ENCODE measurements at places on chromosomes 2 and 18.

- DNase-seq, result no peak
These were observed 12.0 kb downstream of the MRPL35 start for GRCh38 chr2:86211033-86211795.

GRCh38 chr2:42128721-42129486 lies 40.2 kb upstream of the EML4 start:
- DNase-seq, result peak; percentile 47

DNA sequence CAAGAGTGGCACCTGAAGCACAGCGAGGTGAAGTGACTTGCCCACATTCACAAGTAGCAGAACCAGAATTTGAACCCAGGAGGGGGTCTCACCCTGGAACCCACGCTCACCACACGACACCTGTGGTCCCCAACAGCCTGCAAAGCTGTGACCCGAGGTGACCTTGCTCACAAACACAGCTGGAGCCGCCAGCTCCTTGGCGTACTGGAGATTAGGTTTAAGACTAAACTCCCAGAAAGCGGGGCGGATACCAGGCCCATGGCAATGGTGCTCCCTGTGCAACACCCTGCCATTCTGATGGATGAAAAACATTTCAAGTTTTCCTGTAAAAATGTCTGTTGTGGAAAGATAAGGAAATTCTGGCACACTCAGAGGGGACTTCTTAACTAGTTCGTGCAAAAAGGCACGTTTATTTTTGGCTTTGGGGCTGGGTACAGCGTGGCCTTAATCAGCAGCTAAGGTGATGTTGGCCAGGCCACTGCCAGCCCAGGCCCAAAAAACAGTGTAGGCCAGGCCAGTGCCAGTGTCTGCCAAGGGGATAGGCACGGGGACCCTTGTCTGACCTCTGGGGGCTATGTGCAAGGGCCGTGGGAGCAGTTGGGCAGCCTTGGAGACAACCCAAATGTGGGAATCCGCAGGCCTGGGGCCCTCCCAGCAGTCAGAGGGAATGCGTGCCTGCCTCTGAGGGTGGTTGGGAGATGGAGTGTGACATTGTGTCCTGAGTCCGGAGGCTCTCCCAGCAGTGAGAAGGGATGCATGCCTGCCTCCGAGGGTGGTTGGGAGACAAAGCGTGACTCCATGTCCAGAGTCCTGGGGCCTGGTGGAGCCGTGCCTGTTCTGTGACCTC lies 185.0 kb upstream of the HS6ST1 start:
- DNase-seq, result no peak

GRCh38 chr2:215479536-215480240 lies 43.8 kb upstream of the FN1 start:
- peak; percentile 66 for DNase-seq

GRCh38 chr18:67144329-67144728 lies 372.2 kb downstream of the DSEL start:
- DNase-seq, result no peak

DNA sequence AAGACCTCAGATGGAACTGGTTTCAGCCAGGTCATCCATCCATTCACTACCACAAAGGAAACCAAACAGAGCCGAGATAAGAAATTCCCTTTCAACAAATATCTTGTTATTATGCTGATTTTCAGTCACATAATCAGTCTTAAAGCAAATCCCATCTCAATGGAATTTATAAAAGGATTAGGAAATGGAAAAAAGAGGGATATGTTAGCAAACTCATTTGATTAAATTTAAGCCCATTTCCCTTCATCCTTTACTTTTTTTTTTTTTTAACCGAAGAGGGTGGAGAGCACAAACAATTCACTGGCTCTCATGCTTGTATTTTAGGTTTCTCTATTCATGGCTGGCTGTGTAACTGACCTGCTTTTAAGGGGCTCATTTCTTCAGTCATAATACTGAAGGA lies 109.0 kb upstream of the GATA6 start:
- no peak for DNase-seq

- DNase-seq, result no peak
These were observed 526.9 kb downstream of the TMEM182 start for GRCh38 chr2:103288696-103289095.

DNA sequence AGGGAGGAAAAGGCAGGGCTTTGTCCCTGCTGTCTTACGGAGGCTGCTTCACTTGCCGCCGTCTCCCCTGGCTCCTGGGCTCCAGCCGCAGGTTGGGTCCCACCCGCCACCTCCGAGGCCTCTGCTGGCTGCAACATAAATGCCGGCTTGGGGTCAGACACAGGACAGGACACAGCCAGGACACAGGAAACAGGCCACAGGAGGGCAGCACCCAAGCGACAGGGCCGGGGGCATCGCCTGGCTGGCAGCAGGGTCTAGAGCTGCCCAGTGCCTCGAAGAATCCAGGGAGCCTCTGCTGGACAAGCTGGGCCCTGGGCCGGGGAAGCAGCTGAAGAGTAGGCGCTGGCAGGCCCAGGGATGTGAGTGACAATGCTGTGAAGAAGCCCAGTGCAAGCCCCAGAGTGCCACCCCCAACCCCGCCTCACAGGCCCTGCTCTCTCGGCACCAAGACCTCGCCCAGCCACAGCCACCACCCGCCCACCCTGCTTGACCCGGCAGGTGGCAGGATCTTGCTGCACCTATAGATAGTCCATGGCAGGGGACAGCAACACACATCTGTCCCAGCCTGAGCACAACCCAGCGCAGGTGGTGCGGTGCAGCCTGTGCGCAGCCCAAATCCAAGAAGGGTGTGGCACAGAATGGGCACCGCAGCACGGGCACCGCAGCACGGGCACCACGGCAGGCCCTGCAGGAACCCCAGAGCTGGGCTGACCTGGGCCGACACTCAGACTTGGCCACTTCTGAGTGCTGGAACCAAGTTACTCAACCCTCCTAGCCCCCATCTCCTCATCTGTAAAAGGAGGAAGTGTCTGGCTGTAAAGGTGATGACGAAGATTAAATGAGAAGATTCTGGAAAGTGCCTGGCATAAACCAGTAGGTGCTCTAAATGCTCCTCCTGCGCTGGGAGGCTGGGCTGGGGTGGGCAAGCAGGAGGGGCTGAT lies 55.6 kb downstream of the BIN1 start:
- DNase-seq, result no peak

- no peak for DNase-seq
These were observed 160.6 kb upstream of the SMAD7 start for GRCh38 chr18:49111191-49111988.

DNA sequence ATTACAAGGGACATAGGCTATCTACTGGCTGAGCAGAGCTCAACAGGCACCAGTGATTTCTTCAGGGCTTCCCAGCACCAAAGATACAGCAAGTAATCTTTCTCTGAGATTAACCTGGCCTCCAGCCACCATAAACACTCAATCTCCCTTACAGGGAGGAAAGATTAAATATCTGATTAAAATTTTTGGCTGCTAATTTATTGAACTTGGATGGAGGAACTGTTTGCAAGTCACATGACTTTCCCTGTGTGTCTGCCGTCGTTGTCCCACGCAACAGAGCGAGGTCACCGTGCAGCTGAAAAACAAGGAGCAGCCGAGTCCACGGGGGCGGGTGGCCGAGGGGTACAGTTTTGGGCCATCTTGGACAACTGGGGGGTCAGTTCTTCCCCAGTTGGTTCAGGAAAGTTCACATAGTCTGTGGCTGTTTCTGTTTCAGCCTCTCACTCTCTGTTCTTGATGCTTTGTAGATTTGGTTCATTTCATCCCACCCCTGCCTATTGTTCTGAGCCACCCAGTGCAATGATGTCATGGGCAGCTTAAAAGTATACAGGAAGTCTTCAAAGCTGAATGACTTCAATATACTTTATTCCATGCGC lies 186.8 kb upstream of the CTAGE1 start:
- peak; percentile 1 for DNase-seq

DNA sequence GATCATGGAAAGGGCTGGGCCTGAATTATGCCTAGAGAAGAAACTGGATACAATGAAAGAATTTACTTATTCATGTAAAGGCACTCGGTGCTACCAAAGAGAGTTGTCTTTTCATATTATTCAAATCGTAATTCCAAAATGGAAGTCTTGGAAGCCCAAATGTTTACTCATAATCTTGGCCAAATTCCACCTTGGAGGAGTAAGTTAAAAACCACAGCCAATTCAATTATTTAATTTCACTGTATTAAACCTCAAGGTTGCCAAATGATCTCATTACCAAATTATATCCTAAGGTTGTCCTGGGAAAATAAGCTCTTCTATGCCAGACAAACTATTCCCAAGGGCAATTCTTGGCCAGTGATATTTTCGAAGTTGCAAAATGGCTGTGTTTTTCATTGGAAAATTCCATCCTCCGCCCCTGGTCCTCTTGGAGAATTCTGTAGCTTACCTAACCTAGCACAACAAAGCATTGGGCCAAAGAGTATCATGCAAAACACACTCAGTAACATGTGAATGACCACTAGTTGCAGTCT lies 11.1 kb upstream of the VPS4B start:
- DNase-seq, result peak; percentile 66

DNA sequence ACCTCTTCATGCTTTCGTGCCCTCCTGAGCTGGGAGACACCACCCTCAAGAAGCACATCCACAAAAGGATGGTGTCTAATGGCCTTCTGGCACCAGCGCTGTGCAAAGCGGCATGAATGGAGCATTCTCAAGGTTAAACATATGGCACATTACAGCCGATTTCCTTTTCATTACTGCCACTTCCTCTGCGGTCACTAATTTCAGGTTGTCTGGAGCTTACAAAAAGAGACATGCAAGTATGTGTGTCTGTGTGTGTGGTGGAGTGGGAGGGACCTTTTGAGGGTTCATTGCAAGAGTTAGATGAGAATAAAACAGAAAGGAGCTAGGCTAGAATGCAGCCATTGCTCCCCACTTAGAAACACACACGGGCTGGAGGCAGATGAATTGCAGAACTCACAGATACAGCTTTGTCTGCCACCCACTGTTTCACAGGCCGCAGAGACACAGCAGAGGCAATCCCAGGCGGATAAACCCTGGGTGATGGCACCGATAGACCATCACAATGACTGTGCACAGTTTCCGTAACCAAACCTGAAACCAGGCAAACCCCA lies 76.0 kb downstream of the TGIF1 start:
- no peak for DNase-seq

- no peak for DNase-seq
These were observed 44.1 kb downstream of the ATOH8 start for GRCh38 chr2:85797921-85798320.

GRCh38 chr2:127162261-127163089 lies 55.5 kb upstream of the BIN1 start:
- DNase-seq, result no peak

DNA sequence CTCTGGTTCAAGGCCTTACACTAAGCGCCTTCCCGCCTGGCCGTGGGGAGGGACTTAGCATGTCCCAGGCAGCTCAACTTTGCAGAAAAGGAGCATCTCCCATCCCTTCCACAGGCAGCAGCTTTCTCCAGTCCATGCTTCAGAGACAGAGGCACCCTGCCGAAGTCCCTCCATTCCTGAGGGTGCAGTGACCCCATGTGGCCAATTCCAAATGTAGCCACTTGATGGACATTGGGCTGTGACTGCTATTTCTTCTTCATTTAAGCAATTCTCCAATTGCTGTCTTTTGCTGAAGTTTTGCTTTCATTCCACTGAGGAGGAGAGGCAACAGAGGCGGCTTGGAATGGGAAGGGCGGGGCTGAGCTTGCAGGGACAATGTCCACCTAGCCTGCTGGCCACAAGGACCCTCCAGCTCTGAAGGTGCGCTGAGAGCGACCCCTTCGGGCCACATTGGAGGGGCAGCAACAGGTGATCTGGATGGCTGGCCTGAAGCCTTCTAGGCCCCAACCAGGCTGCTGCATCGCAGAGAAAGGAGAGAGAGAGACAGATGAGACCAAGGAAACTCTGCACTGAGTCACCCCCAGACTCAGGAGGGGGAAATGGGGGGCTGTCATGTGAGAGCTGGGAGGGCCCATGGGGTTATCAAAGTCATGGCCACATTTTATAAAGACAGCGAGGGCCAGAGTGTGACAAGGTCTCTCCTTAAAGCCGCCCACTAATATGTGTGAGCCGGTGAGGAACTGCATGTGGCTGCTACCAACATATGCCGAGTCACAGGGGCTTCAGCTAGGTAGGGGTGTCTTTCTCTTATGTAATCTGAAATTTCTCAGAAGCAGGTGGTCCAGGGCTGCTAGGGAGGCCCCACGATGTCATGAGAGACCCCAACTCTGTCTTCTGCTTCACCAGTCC lies 61.3 kb downstream of the LONRF2 start:
- peak; percentile 68 for DNase-seq

GRCh38 chr2:203656522-203657287 lies 49.7 kb upstream of the CD28 start:
- DNase-seq, result peak; percentile 64

DNA sequence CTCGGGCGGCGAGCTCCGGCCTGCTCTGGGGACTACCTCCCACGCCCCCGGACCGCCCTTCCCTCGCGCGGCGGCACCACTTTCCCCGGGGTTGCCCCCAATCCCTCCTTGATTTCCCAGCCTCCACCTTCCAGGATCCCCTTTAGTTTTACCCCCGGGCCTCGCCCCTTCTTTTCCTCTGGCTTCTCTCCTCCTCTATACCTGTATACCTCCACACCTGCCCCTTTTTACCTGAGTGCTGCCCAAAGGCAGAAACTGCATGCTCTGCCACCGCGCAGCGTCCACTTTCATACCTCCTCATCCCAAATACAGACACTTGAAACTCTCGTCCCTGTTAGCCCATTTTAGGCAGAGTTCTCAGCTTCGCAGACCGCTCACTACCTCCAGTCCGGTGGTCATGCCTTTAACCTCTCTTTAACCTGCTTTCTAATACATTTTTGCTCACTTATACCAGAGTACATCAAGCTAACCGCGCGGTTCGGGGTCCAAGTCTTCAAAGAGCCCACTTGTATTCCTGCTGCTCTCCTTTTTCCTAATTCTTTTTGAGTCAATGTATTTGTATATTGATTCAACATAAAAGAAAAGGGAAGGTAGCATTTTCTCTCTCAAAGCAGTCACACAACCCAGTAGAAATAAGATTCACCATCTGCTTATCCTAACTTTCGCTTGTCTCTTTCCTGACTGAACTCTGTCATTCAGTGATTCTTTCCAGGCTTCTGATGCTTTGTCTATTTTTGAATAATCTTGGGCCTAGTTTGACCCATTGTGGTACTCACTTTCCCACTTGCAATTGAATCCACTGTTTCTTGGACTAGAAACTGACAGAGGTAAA lies 901 bp downstream of the SPOPL start:
- DNase-seq, result peak; percentile 10

Data from skin of body (tissue), 3 donors.